ENCODE measurements at places on chromosomes 11 and 22.
A peak's percentile ranks its signal among the peaks of the same experiment; 100 is the strongest.

DNA sequence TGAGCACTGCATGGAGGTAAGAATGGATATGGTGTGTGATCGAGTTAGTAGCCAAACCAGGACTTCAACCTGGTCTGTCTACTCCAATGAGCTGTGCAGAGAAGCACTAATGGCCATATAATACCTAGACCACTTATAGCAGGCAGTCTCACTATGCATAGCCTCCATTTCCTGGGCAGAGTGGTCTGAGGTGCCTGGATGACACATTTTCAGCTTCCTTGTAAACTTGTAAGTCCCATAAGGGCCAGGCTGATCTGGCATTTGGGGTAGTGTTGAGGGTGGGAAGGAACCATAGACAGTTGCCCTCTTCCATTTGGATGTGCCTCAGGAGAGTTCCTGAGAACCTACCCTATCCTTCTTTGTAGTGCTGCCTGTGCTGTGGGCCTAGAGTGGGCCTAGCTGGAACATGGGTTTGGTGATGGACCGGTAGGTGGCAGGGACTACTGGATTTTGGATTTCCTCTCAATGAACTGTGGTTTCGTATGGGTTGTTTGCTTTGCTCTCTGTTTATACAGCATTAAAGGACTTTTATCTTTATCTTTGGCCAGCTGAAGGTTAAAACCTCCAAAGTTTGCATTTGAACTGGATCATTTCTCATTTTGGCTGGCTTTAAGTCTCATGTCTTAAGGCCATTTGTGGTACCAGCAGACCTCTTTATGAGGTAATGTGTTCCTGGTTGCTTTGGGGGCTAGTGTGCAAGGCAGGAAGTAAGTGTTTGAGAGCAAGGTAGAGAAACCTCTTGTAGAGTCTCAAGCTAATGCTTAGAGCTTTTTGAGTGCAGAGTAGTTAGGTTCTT is 86.9 kb downstream of the STIM1 start:
- H3K27me3 ChIP-seq = no peaks in the 10 kb centered on the region
- peak overlapping the region; percentile 89 for H3K27ac ChIP-seq

DNA sequence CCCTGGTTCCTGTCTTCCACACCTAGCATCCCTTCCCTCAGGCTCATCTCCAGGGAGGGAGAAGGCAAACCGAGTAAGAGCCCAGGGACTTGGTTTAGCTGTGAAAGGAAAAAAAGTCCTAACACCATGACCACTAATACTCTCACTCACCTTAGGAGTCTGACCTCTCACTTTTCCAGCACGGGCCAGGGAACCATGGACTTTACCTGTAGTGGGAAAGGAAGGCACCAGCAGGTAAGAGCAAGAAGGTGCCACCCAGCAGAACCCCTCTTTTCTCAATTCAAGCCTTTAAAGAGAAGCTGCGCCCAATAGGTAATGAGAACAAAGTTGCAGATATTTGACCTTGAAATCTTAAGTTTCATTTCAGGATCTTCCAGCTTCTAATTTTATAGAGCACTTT is 1.1 kb downstream of the FAU start:
- H3K27ac ChIP-seq = peak overlapping the region; percentile 99
- DNase-seq = no peak
- H3K4me1 ChIP-seq = peaks cover 41% of the 10 kb centered on the region

DNA sequence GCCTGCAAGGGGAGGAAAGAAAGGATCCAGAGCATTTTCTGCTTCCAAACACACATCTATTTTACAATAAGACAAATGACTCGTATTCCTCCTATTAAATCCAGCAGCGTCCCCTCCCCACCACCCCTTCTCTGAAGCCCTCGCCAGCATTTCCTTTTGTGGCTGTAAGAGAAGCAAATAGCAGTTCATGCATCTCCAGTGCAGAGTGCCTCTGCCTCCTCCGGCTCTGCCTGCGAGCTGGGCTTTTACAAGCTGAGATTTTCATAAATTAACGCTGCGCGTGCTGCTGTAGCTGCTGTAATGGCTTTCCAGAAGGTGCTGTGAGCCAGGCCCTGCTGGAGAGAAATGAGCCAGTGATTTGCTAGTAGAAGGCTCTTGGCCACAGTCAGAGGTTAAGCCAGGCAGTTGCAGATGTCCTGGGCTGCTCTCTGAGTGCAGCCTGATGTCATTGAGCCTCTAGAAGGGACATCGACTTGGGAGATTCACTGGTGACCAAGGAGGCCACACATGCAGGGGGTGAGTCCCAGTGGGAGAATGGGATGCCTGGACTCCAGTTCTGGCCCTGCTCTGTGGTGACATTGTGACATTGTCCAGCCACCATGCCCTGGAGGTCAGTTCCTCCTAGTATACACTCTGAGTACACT is 134.5 kb upstream of the NAV2 start:
- H3K4me1 ChIP-seq = no peaks in the 10 kb centered on the region
- no peak overlapping the region for H3K27ac ChIP-seq
- no peak overlapping the region for H3K4me3 ChIP-seq
- no peak for DNase-seq
- H3K36me3 ChIP-seq = no peaks in the 10 kb centered on the region

DNA sequence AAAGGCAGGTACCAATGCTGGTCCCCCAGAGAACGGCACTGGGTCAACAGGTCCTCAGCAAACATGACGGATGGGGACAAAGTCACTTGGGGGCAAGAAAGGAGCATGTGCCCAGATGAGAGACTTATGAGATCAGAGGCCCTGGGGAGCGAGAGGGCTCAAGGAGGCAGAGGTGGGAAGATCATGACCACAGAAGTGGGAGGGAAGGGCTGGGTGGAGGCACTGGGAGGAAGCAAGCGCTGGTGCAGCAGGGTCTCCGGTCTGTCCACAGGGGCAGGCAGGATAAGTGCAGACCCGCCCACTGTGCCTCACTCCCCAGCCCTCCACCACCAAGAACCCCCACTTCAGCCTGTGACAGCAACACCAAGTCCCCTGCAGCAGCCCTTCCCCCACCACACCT is 10.9 kb downstream of the ELFN2 start:
- DNase-seq = no peak
- peak overlapping the region; percentile 60 for H3K4me3 ChIP-seq
- peaks cover 33% of the 10 kb centered on the region for H3K4me1 ChIP-seq
- H3K27ac ChIP-seq = no peak overlapping the region
- peaks cover 2% of the 10 kb centered on the region for H3K36me3 ChIP-seq
- H3K27me3 ChIP-seq = peaks cover 100% of the 10 kb centered on the region

- no peaks in the 10 kb centered on the region for H3K4me1 ChIP-seq
- no peak for DNase-seq
- no peak overlapping the region for H3K27ac ChIP-seq
Measured at GRCh38 chr11:86755146-86755545, 45.2 kb upstream of the PRSS23 start.

DNA sequence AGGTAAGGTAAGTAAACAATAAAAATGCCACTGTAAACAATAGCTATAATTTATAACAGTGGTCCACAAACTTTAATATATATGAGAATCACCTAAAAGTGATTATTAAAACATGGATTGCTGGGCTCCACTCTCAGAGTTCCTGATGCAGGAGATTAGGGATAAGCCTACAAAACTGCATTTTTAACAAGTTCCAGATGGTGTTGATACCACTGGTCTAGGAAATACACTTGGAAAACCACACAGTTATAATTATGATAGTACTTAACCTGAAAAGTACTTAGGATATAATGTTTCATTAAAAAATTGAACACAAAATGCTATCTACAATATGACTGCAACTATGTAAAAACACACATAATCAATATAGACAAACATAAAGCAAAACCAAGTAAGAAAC is 20.4 kb downstream of the FCHSD2 start:
- no peak overlapping the region for H3K4me3 ChIP-seq
- peaks cover 6% of the 10 kb centered on the region for H3K36me3 ChIP-seq
- no peaks in the 10 kb centered on the region for H3K27me3 ChIP-seq
- DNase-seq = no peak
- H3K27ac ChIP-seq = no peak overlapping the region

- no peak overlapping the region for H3K4me3 ChIP-seq
- no peak for DNase-seq
- H3K27me3 ChIP-seq = peaks cover 6% of the 10 kb centered on the region
- no peaks in the 10 kb centered on the region for H3K36me3 ChIP-seq
- no peaks in the 10 kb centered on the region for H3K4me1 ChIP-seq
- H3K27ac ChIP-seq = no peak overlapping the region
Measured at GRCh38 chr11:88529426-88529825, 191.9 kb upstream of the CTSC start.

DNA sequence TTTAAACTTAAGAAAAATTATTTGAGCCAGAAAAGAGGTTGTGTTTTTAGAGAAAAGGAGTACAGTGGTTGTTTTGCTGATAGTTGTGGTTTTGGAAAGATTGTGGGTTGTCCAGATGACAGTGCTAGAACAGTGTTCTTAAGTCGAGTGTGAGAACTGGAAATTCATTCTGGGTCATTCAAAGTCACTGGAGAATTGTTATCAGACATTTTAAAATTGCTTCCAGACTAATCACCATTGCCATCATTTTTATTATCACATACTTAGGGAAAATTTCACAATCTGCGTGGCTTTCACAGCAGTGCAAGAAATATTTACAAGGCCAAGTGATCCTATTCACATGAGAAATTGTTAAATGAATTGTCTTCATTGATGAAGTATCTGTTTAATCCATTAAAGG is 242.2 kb upstream of the DDI1 start:
- no peaks in the 10 kb centered on the region for H3K27me3 ChIP-seq
- H3K4me1 ChIP-seq = no peaks in the 10 kb centered on the region
- H3K27ac ChIP-seq = no peak overlapping the region
- H3K36me3 ChIP-seq = no peaks in the 10 kb centered on the region
- H3K4me3 ChIP-seq = no peak overlapping the region
- DNase-seq = no peak

GRCh38 chr11:67357831-67358670 is 4.7 kb upstream of the POLD4 start:
- DNase-seq = no peak
- H3K36me3 ChIP-seq = peaks cover 14% of the 10 kb centered on the region
